ENCODE measurements at places on chromosomes 6 and 20.
A peak's percentile ranks its signal among the peaks of the same experiment; 100 is the strongest.

DNA sequence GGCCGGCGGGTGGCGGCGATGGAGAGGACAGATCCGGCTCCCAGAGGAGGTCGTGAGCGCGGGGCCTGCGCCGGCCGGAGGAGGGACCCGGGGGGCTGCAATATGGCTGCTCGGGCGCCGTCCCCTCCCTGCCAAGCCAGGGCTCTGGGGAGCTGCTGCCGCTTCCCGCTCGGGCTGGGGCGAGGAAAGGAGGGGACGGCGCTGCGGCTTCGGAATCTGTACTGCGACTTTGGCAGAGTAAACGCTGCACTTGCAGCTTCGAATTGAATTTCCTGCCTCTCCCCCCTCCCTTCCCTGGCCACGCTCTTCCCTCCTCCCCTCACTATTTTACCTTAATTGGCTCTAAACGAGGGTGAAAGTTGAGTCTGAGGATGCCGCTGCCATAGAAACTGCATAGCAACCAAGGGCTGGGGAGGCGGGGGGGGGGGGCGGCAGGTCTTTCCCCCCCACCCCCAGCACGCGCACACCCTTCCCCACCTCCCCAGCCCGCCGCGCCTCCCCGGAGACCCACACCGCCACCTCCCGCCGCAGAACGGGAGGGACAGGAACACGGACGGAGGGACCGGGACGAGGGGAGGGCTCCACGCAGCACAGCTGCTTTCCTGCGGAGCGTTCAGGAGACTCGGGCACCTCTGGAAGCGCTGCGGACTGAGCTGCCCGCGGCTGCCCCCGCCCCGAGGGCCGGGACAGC is 93.9 kb downstream of the RNASET2 start:
- DNase-seq = peak; percentile 59

- DNase-seq = no peak
Measured at GRCh38 chr20:45419188-45420091, 3.5 kb downstream of the PIGT start.

- no peak for DNase-seq
Measured at GRCh38 chr6:134347885-134348805, 30.2 kb upstream of the SGK1 start.

- no peak for DNase-seq
Measured at GRCh38 chr6:6525933-6526332, 62.6 kb upstream of the LY86 start.

DNA sequence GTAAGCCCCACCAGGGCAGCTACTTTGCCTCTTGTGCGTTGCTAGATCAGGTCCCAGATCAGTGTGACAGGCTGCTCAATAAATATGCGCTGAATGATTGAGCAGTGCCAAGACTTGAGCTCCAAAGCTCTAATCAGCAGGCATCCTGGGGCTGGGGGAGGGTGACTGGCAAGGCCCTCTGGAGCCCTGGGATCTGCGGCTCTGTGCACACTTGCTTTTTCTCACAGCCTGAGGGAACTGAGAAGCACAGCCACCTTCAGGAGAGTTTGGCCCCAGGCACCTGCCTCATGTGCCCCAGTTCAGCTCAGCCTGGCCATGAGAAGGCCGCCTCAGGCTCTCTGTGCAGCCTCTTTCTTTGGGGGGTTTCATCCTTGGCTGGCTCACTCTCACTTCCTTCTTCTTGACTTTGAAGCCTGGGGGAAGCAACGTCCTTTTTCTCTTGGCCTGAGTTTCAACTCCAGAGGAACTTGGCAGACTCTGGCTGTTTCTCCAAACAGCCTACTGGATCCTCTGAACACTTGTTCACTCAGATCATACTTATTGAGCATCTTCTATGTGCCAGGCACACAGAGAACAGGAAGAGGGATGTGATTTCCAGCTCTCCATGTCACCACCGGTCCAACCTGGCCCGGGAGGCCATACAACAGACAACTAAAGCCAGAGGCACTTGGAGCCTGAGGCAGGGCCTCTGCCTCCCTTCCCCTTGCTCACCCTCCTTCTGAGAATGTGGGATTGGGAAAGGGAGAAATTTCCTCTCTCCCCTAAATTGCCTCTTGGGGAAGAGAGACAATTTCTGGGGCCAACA is 114.0 kb downstream of the VEGFA start:
- DNase-seq = no peak

DNA sequence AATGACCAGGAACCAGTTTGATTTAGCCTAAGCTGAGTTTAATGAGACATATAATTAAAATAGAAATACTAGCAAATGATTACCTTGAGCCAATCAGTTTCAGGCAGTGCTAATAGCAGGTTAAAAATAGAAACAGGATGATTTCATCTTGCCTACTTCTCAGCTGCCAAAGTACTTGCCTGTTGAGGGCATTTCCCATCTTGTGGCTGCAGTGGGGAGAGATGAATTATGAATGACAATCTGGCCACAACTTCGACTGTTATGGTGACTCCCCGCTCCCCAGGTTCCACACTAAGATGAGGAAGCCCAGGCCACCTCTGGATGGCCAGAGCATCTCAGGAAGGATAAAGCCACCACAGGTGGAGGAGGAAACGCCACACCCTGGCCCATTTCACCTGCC is 31.3 kb downstream of the MBOAT1 start:
- DNase-seq = no peak

DNA sequence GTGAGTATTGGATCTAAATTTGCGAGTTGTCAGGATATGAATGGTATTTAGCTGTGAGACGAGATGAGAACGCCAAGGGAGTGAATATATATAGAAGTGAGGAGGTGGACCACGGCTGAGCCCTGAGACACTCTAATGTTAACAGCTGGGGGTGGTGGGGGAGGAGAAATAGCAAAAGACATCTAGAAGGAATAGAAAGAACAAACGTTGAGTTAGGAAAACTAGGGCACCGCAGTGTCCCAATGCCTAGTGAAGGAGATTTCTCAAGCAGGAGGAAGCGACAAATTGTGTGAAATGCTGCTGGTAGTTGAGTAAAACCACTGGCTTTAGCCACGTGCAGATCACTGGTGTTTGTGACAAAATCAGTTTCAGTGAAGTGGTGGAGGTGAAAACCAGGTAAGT is 56.9 kb downstream of the CD164 start:
- no peak for DNase-seq

GRCh38 chr6:52341561-52342260 is 20.2 kb upstream of the PAQR8 start:
- no peak for DNase-seq

DNA sequence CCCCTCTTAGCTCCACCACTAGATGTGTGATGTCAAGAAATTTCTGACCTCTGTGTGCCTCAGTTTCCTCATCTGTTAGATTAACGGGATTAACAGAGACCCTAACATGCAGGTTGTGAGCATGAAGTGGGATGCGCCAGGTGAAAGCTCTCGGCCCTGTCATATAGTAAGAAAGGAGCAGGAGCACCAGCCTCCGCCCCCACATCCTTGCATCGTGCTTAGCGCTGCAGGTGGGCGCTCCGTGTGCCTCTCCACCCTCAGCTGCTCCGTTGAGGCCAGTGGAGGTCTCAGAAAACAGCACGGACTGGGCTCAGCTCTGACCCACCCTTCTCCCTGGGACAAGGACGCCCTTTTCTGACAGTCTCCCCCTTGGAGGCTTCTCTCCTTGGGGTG is 63.4 kb downstream of the TCP11 start:
- DNase-seq = no peak

GRCh38 chr6:3516092-3516491 is 59.2 kb upstream of the SLC22A23 start:
- DNase-seq = no peak

DNA sequence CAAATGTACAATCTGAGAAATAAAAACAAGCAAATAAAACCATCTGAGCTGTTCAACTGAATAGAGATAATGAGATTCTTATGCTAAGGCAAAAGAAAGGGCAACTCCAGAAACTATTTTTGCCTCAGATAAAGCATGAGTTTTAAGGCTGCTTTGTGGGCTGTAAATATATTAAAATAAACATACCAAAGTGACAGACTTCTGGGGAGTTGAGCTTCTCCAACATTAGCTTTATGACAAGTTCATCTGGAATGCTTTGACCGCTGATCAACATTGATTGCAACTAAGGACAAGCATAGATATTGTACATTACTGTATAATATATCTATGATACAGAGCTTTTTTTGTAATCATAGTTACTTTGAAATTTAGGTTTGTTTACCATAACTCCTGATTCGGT is 19.3 kb downstream of the AK9 start:
- no peak for DNase-seq

DNA sequence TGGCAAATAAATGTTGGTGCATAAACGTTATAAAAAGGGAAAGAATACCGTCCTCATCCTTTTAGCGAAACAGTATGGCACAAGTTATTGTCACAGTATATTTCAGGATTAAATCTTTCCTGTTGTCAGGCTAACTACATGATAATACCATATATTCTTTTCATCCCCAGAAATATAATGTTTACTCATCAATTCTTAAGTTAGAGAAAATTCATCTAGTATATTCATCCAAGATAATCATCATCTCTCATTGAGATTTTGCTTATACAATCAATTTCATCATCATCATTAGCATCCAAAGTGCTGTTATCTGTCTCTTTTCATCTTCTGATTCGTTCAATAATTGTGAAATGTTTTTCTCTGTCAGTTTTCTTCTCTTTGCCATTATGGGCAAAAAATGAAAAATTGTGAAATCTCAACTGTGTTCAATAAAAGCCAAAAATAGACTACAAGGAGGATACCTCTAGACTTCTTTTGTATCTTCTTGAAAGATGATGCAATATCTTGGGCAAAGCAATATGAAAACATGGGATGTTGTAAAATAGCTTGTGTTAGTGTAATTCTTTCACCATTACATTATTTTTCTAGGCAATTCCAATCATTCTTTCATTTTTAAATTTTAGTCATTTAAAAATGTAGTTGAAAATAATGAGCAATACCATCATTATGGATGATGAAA is 2.6 kb downstream of the SPACA1 start:
- DNase-seq = no peak

GRCh38 chr20:40282541-40282940 is 406.5 kb downstream of the MAFB start:
- no peak for DNase-seq

GRCh38 chr20:18904192-18904591 is 90.6 kb downstream of the SCP2D1 start:
- no peak for DNase-seq

GRCh38 chr6:90028995-90029635 is 134.8 kb downstream of the GJA10 start:
- DNase-seq = no peak

- no peak for DNase-seq
Measured at GRCh38 chr20:46550461-46550860, at the start of gene OCSTAMP. Gene OCSTAMP, minus strand, starts transcription at chr20:46550654. Its CDS starts 94 bp downstream, at chr20:46550560.

GRCh38 chr20:23111307-23111943 is 25.3 kb upstream of the CD93 start:
- DNase-seq = no peak

GRCh38 chr6:98486057-98486456 is 348.3 kb upstream of the POU3F2 start:
- no peak for DNase-seq

DNA sequence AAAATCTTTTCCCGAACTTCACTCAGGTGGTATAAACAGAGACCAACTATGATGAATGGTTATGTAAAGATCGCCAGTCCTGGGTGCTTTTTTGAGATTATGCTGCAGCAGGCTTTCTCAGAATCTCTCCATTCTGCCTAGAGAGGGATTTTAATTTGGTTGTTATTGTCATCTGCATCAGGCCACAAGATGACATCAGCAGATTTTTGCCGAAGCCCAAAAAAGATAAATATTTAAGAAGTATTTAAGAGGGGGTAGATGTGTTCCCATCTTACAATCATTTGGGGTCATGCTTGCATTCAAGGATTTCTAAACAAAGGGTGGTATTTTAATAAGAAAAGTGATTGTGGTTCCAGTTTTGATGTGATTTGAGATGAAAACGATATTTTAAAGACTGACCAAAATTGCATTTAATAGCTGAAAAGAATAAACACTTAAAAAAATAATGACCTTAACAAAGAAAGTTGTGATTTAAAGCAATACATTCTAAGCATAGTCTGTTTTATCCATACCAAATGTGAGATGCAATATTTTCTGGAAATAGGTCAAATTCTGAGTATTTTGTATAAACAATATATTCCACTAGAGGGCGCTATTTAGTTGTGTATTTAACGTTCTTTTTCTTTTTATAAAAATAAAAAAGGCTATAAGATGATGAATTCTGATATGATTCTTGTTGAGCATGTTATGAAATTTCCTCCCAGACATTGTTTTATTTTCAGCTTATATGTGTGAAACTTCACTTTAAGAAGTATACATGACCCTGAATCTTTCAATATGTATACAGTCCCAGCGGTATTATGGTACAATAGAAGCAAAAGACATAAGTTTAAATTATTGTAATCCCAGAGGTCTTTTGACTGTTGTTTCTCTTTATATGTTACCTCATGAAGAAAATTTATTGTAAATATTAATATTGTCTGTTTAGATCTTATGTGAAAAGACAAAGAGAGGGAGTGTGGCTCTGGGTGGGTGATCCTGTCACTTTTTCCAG is 51.0 kb upstream of the ZFP64 start:
- DNase-seq = no peak

DNA sequence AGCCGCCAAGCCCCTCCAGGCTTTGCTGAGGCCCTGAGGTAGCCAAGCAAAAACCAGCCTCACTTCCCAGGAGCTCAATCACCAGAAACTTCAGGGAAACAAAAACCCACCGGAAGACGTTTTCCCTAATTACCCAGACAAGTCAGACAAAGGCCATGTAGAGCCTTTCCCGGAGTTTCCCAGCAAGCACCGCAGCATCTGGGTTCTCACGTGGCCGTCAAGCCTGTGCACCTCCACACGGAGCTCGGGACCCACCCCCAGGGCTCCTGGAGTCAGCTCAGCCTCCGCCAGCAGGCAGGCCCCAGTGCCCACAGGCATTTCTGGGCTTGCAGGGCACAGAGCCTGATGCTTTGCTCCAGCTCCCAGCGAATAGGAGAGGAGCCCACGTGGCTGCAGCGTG is 10.1 kb upstream of the MRGBP start:
- DNase-seq = no peak

DNA sequence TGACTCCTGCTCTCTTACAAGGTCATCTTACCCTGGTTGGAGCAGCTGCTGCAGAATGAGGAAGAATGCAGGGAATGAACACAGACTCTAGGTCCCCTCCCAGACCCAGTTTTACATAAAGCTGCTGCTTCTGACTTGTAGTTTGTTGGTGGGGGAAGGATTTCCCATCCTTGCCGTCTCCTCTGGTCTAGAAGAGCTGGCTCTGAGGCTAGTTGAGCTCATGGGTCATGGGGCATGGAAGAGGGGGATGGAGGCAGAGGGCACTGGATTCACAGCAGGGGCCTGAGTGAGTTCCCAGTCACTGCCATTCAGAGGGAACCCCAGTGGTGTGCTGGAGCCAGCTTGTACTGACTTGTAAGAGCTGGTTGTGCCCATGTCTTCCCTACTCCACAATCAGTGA is 9.2 kb upstream of the GUCA1A start:
- no peak for DNase-seq

- DNase-seq = no peak
Measured at GRCh38 chr20:21509079-21509596, 4.7 kb downstream of the NKX2-2 start.

GRCh38 chr6:53395986-53396385 is 47.2 kb upstream of the ELOVL5 start:
- DNase-seq = no peak

DNA sequence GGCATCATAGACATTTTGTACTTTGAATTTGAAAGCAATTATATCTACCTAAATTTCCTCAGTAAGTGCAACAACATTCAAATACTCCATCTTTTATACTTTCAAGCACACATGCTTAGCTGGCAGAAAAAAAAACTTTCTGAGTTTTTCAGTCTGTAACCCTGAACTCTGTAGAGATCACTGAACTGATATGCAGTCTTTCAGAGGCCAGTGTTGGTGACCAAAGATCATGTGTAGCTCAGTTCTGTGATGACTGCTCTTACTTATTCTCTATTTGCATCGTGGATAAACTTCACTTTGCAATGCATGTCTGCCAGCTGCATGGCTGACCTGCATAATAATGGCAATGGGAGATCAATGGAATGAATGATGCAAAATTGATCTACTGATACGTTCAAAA is 431.3 kb downstream of the FRK start:
- DNase-seq = no peak

Measured in CD4-positive, alpha-beta T cell treated with Interleukin-6 for 4 hours (primary cell).